ENCODE measurements at places on chromosomes 7 and 10.

- no peak for DNase-seq
Measured at GRCh38 chr10:92993699-92994272, 66.8 kb upstream of the CYP26C1 start.

DNA sequence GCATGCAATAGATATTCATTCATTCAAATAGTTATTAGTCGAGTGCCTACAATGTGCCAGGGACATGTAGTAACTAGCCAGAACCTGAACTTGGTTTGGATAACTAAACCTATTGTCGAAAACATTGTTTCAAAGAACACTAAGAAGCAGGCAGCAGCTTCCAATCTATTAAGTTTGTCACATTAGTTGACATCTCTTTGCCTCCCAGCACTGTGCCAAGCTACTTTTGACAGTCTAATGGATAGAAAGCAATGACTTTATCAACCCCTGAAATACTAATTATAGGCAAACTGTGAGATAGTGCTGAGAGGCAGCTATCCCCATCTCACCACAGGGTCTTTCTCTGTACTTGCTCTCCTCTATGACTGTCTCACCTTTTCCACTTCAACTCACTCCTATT, 22.4 kb upstream of the RELN start:
- DNase-seq = no peak

GRCh38 chr7:29113384-29114102, 32.8 kb downstream of the CPVL start:
- DNase-seq = no peak

DNA sequence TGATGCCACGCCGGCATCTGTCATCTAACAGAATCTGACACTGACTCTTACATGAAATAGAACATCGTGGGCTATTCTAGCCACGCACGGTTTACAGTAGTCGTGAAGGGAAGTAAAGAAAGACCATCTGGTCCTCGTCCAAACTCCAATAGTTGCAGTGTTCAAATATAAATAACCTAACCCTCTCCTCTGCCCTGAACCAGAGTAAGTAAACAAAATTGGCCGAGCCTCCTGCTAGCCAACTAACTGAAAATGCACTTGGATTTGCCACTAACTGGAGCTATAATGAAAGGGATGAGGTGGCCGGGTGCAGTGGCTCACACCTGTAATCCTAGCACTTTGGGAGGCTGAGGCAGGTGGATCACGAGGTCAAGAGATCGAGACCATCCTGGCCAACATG, 29.5 kb upstream of the ZC3HAV1L start:
- DNase-seq = no peak

DNA sequence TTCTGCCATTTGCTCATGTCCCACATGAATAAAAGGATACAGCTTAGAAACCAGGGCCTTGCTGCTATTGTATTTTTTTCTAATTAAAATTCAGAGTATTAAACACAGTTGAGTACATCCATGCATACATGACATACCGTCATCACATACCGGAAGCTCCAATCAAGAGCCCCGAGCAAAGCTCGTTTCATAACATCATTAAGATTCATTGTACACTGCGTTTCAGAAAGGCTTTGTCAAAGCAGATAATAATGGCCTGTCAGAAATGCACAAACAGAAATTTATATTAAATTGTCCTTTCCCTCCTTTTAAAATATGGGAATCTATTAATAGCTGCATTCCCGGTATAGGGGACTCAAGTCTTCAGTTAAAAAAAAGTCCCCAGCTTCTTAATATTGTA, 103.4 kb downstream of the PRTFDC1 start:
- DNase-seq = no peak

GRCh38 chr7:112869111-112869774, 79.0 kb upstream of the TMEM168 start:
- DNase-seq = peak; percentile 66

- no peak for DNase-seq
Measured at GRCh38 chr10:33566426-33566825, 232.0 kb upstream of the NRP1 start.

GRCh38 chr10:110081911-110082310, 74.1 kb downstream of the ADD3 start:
- DNase-seq = no peak

DNA sequence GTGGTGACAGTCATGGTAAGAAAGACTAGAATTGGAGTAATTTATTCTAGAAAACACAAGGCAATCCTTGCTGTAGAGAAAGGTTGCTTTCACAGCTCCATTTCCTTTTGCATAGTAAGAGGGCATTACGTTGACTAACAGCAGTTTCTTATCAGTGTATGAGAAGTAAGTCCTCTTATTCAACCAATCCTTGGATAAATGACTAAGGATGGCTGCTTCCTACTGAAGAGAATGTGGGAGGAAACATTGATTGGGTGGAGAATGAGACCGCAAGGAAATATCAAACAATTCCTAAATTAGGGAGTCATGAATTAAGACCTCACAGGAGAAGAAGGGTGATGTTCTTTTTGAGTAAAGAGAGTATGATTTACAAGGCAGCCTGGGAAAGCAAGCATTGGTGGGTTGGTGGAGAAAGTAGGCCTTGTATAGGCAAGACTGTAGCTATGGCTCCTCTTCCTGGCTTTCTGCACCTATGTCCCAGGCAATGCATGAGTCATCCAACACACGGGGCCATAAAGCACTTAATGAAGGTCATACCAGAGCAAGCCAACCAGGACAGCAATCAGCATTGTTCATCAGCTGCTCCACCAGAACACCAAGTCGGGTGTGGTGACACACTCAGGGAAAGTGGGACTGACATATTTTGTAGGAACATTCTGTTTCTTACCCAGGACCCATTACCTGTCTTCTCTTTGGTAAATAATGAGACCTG, 5.6 kb downstream of the MGAM start:
- no peak for DNase-seq
